Epithelial cell of prostate (primary cell): ENCODE measurements at places on chromosomes 1 and 21.

DNA sequence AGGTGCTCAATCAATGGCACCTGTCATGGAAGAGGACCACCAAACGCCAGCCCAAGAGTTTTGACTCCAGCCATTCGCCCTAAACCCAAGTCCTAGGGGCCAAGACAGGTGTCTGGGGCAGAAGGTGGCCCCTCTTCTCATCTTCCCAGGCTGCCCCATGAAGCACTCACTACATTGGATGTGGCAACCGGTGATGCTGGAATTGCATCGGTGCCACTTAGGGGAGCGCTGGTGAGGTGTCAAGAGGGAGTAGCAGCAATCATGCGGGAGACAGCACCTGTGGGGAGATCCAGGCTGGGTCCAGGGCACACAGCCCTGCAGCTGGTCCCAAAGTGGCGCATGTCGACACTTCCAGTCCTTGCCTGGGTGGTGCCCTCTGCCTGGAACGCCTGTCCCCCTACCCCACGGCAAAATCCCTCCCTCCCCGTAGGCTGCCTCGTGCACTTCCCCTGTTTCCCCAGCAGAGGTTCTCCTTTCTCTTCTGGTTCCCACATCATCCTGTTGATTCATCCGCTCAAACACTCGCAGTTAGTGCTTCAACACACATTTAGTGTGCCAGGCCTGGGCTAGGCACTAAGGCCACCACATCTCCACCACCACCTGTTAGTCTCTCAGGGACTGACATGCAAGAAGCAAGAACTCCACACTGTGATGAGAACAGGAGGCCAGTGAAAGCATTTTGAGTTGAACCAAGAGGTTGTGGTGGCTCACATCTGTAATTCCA lies 18.5 kb downstream of the PLA2G2D start:
- DNase-seq = peak; percentile 20

- DNase-seq = no peak
Measured at GRCh38 chr1:232521660-232522059, 108.3 kb downstream of the SIPA1L2 start.

GRCh38 chr1:212738330-212738729 lies 38.7 kb upstream of the BATF3 start:
- no peak for DNase-seq

- DNase-seq = no peak
Measured at GRCh38 chr1:211324992-211325775, 1.4 kb upstream of the TRAF5 start.

GRCh38 chr1:43975249-43975961 lies 645 bp downstream of the ATP6V0B start:
- DNase-seq = no peak

GRCh38 chr1:78171736-78172590 lies 126.2 kb downstream of the GIPC2 start:
- DNase-seq = peak; percentile 12

- no peak for DNase-seq
Measured at GRCh38 chr21:31103571-31104265, 65.4 kb upstream of the KRTAP19-8 start.

DNA sequence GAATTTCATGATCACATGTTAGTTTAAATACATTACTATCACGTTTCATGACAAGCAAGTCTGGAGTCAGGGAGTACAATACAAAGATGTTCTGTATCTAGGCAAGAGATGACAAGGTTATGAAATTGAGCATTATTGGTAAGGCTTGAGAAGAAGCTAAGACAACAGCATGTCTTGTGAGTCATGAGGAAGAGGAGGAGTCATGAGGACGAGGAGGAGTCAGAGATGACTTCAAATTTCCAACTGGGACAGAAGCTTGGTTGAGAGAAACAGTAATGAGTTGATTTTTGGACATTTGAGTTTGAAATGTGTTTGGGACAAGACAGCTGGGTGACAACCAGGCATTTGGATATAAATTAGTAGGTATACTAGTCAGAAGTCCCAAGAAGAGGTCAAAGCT lies 4.3 kb upstream of the UBE2U start:
- DNase-seq = no peak

- DNase-seq = peak; percentile 22
Measured at GRCh38 chr21:44836666-44837471, 19.0 kb upstream of the SUMO3 start.

DNA sequence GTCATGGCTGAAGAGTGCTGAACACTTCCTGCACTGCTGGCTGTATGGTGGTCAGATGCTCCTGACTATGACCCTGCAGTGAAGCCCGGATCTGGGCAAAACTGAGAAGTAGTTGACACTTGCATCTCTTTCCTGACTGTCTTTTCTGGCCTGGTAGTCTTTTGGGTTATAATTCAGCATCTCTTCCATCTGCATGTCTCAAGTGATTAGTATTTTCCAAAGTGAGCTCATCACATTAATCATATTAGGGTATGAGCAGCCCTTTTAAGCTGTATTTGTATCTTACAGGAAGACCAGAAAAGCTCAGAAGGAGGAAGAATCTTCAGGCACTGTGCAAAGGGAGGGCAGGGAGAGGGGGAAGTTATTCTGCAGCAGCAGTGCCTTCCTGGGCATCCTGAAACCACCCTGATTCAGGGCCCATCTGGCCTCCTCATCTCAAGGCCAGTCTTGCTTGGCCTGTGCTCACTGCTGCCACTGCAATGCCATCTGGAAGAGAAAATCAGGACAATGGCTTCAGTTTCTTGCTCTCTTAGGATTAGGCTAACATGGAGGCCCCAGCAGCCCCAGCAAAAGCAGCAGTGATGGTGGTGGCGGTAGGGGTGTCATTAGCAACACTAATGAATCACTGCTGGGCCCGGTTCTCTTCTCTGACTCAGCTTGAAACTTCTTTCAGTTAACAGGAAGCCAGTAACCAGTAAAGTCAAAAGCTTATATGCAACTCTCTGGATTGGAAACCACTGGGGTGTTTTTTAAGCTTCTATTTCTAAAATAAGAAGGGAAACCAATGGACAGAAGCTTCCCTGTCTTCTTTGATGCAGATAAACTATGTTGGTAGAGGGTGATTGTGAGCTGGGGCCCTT lies 63.3 kb upstream of the WDR26 start:
- DNase-seq = peak; percentile 70

DNA sequence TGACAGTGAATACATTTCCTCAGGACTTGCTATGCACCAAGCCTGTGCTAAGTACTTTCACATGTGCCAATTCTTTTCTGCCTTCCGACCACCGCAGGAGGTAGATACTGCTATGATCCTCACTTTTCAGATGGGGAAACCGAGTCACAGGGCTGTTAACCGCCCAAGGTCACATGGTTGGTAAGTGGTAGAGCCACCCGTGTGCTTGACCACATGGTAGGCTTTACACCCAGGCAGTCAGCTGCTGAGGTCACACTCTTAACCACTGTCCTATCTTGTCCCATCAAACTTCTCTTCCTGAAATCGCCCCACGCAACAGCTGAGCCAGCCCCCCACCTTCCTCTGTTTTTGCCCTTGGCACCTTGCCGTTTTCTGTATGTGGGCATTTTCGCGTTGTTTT lies 31.0 kb upstream of the SDHB start:
- DNase-seq = no peak
